ENCODE measurements at places on chromosomes 16 and 17. TPM values are rescaled to one million over a fixed set of nuclear protein-coding genes. Genes with fewer than 3 reads are reported as not detected.

Gene SLC2A4
- 0.35 TPM for total RNA-seq

Gene ARHGAP44
- 3.3 TPM for total RNA-seq

Gene KRTAP3-2
- total RNA-seq: not detected

Gene FA2H
- total RNA-seq: 21.3 TPM

Gene CDRT15L2
- total RNA-seq: not detected

Gene MRM1
- total RNA-seq: 9.3 TPM

Gene NOTUM
- total RNA-seq: 11.1 TPM

Gene MYO15A
- total RNA-seq: not detected

Gene LDHD
- 4.1 TPM for total RNA-seq

Gene KCNG4
- total RNA-seq: not detected

Gene CDRT4
- 1.8 TPM for total RNA-seq

Gene OTOP3
- not detected for total RNA-seq

Gene TSNAXIP1
- total RNA-seq: 0.91 TPM

Gene MLLT6
- 69.7 TPM for total RNA-seq

Gene FNDC8
- not detected for total RNA-seq

Gene CACNB1
- total RNA-seq: 6.1 TPM

Gene ABCC12
- not detected for total RNA-seq

Gene ZFHX3
- total RNA-seq: 39.9 TPM

Gene TXNL4B
- 17.9 TPM for total RNA-seq

Gene ADAD2
- not detected for total RNA-seq

Gene ZDHHC1
- total RNA-seq: 1.0 TPM

Gene TMEM88
- total RNA-seq: 3.2 TPM

Gene TRPV2
- total RNA-seq: 0.28 TPM

Gene KRT25
- not detected for total RNA-seq

Gene C1QTNF1
- total RNA-seq: 19.9 TPM

Gene NACA2
- total RNA-seq: not detected

Gene SYNGR2
- 169 TPM for total RNA-seq

Gene ZNF48
- total RNA-seq: 13.4 TPM

Gene CLEC3A
- 1.1 TPM for total RNA-seq
